ENCODE measurements at places on chromosomes 5 and 9.

DNA sequence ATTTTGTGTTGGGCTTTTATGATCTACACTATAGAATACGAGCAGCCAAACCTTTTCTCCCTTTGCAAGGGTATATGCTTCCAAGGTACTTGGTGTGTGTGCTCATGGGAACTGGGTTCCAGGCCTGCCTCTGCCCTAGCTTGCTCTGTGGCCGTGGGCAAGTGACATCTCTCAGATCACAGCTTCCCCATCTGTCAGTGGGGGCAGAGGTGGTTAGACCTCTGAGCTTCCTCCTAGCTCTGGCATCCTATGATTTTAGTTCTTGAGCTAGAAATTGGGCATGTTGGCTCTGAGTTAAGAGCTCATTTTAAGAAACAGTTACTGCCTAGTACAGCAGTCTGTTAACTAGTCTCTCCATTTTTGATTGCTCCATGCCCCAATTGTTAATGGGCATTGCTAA lies 12.5 kb upstream of the CCNJL start:
- no peak for DNase-seq

DNA sequence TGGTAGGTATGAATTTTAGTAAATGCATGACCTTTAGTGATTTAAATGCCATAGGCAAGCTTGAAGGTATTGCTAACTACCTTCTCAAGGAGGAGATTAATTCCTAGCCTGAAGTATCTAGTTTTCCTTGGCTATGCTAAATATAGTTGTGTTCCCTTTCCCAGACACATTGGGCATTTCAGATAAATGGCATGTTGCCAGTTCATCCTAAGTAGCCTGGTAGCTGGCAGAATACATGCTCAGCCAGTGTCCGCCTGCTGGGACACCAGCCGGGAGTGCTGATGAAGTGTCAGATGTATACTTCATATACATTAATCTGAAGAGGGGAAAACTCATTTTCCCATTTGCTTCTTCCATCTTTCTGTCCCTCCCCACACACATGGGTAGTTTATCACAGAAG lies 196.9 kb downstream of the MAST4 start:
- DNase-seq = no peak

DNA sequence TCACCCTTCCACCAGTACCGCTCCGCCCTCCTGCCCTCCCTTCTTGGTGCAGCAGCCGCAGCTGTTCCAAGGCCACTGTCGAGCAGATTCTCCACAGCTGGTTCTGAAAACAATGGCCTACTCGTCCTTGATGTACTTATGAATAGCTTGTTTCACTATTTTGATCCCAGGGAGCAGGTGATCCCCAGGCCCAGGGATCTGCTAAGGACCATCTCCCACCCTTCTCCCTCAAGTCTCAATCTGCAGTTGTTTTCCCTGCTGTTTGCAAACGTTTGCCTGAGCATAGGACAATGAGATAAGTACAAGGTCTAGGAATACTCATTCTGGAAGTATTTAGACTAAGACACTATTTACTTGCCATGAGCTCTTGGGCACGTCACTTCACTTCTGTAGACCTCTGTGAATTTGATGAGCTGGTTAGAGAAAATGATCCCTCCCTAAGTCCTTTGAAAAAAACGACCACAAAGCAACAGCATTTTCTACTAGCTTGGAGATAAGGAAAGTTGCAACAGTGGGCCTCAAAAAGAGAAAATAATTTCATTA lies 1.8 kb downstream of the LURAP1L start:
- DNase-seq = no peak

- peak; percentile 29 for DNase-seq
Observed at GRCh38 chr9:104748359-104749031, 1.0 kb downstream of the NIPSNAP3A start.

DNA sequence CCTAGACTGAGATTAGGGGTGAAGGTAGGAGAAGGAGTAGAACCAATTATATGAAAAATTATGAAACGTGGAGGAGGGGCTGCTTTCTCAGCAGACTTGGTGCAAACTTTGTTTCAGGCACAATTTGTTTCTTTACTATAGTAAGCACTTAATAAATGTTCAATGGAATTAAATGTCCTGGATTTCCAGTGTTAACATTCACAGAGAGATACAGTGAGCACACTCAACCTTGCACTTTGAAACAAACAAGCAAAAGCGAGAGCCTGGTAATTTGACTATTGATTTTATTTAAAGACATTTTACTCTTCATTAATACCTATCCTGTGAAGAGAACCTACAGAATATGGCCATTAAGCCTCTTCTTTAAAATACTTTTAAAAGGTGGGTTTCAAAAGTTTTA lies 933 bp downstream of the LECT2 start:
- no peak for DNase-seq

DNA sequence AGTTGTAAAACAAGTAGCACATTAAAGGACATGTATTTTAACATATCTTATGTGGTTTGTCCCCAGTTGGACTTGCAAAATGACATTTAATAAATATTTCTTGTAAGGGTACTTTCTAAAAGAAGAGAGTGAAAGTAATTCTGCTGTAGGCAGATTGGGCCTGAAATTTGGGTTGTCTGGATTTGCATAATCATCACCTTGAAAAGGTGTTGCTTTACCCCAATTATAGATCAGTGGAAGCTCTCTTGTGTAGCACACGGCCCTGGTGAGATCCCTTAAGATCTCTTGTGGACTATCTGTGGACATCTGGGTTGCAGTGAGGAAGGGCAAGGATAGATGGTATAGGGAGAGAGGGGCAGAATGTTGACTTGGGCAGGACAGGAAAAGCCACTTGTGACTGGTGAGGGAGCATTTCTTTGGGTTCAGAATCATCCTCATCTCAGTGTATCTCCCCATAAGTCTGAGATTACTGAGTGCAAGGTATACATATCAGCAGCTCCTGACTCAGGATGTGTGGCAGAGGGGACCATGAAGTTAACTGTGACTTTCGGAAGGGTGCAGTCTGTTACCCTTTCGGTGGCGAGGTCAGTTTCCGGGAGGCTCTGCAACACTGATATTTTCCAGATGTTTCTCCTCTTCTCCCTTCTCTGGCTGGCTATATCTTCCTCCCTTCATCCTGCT lies 2.0 kb upstream of the TNFAIP8 start:
- DNase-seq = no peak

- DNase-seq = no peak
Observed at GRCh38 chr9:80707120-80707519, 982.2 kb downstream of the TLE1 start.

DNA sequence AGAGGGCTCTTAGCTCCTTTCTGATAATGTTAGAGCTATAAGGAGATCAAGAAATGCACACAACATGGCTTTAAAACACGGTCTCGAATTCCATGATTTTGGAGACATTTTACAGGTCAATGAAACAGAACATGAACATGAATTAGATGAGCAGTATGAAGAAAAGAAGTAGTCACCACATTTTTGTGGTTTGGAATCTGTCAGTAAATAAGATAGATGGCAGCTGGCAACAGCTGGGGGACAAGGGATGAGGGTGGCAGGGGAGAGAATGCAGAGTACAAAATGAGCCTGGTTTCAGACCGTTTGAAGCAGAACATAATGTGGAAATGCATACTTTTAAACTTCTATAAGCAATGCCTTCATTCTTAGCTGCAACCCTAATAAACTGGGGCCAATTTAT lies 107.1 kb downstream of the OXCT1 start:
- no peak for DNase-seq

DNA sequence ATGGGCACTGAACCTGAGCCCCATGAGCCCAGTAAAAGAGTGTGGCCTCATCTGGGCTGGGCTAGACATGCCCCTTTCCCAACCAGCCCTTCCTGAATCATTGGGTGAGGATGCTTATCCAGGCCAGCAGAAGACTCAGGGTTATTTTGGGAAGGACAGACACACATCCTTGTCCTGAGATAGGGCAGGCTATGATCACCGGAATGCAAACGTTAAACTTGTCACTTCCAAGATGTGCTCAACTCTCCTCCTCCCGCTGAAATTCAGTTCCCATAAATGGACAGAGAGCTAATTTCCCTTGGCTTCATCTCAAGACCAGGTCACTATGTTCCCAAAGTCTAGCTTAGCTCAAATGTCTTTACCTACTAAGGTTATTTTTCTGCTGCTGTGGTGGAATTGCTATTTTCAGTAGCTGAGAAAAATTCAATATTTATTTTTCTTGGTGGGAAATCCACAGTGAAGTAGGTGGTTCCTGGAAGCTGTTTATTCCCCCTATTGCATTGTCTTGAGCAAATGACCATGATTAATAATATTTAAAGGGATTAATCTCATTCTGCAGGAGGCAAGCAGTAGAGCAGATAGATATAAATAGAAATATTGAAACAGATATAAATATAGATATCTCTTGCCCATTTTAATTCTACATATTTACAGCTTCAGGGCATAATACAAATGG lies 70.0 kb downstream of the NXNL2 start:
- no peak for DNase-seq

GRCh38 chr9:132250324-132251262 lies 88.7 kb downstream of the NTNG2 start:
- no peak for DNase-seq

DNA sequence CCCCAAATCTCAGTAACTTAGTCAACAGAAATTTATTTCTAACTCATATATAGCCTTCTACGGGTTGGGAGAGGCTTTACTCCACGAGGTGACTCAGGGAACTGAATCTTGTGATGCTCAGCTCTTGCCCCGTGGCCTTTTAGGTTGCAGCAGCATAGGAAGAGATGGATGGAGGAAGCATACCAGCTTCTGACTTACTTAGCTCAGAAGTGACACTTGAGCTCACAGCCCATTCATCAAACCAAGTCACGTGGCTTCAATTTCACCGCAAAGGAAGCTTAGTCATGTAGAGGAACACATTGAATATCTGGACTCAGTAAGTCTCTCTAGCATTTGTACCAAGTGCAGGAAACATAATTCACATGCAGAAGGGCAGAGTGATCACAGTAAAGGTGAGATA lies 124.1 kb upstream of the KCNN2 start:
- no peak for DNase-seq

DNA sequence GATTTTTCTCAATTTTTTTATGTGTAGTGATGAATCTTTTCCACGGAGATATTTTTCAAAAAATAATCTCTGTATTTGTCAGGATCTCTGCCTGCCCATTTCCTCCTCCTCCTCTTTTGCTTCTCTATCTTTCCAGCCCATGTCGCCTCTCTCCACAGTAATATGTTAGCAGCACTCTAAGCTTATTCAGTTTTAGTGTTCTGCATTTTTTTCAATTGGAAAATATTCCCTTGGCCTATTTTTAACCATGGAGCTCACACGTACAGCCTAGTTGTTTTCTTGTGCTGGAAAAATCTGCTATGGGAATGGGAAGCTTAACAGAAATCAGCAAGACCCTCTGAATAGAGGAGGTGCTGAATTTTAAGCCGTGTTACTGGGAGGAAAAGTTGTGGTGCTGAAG lies 16.3 kb downstream of the TRPC7 start:
- no peak for DNase-seq

DNA sequence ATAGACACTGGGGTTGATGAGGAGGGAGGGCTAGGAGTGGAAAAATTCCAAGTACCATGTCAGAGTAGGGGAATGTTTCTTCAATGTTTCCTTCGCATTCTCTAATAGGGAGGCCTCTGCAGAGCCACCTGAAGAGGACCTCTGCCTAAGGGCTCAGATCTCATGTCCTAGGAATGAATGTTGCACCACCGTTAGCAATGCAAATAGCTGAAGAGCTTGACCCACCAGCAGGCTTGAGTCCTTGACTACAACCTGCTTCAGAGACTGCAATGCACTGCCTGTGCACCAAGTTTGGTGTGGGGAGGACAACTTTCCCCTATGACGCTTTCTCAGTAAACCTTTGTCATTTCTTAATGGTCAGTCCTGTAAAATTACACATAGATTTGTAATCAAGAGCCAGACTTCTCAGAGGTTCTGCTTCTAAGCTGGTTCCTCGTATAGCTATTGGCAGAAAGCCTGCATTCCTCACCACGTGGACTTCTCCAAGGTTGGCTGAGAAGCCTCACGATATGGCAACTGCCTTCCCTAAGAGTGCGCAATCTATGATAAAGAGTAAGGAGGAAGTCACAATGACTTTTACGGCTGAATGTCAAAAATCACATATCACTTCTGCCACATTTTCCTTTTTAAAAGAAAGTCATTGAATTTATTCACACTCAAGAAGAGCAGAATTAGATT lies 600.7 kb upstream of the PTGER4 start:
- DNase-seq = no peak

DNA sequence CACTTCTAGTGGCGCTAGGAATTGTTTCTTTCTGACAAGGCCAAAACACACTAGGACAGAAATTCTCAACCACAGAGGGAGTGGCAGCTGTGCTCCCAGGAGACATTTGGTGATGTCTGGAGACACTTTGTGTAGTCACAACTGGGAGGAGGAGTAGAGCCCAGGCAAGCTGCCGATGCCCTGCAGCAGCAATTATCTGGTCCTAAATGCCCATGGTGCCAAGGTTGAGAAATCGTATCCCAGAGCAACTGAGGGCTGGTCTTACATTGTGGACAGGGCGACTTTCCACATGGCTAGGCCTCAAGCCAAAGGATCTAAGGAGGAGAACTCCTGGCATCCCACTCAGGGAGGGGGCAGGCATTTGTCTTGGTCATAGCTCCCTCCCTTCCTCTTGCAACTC lies 259.9 kb downstream of the GADD45G start:
- DNase-seq = no peak

DNA sequence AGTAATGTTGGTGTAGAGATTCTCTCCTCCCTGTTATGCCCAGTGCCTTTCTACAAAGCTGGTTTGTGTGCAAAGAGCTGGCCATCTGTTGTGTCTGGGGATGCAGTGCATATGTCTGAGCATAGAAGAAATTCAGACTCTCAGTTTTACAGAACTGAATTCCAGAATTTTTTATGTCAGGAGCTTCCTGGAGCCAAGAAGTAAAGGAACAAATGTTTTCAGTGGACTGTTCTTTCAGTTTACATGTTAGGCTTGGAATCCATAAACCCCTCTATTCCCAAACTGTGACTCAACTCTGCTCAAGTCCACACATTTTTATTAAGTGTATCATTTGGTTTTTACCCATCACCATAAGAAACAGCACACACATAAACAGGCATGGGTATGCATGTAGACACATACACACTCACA lies 366.0 kb downstream of the BRINP1 start:
- DNase-seq = no peak
